ENCODE measurements at places on chromosomes 3 and 15.

- no peak for DNase-seq
Observed at GRCh38 chr3:114645392-114645791, 351.6 kb downstream of the TIGIT start.

- DNase-seq, result no peak
Observed at GRCh38 chr3:41508063-41508696, 308.9 kb downstream of the CTNNB1 start.

GRCh38 chr3:114496021-114496434 is 202.2 kb downstream of the TIGIT start:
- no peak for DNase-seq

DNA sequence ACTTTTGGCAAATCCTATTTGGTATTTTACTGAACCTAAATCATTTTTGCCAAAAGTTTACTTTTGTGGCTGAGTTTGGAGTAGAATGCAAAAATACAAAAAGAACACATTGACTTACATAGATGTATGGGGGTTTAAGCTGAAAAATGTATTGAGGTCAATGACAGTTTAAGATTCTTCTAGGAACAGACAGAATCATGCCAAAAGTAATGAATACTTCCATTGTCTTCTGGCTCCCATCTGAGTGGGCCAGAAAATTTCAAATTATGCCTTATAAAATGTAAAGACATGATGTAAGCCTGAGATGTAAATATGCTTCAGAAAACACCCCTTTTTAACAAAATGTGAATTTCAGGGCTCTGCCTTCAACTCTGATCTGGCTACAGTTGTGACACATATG is 375.1 kb upstream of the DPH6 start:
- DNase-seq, result no peak

DNA sequence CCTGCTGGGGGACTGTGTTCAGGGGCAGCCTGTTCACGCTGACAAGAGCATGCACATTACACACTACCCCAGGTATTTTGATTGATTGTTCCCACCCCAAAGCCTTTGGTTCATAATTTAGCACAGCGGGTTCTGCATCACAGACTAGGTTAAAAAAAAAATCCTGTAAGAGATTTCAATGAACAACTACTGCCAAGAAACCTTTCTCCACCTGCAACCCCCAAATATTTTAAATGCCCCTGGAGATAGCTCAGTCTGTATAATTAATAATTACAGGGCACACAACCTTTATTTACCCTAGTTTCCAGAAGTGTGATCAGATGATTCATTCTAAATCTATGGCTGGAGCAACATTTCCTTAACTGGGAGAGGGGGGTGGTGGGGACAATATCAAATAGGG is 87.6 kb downstream of the NR2F2 start:
- DNase-seq, result no peak

- no peak for DNase-seq
Observed at GRCh38 chr15:93762036-93762435, 469.3 kb upstream of the MCTP2 start.

- DNase-seq, result no peak
Observed at GRCh38 chr3:41629072-41629471, 332.8 kb downstream of the ULK4 start.
